BJ (cell line): ENCODE measurements at places on chromosomes 3 and 15. TPM values are rescaled to one million over a fixed set of nuclear protein-coding genes. Genes with fewer than 3 reads are reported as not detected.

FANCD2OS gene
- not detected in 2 replicates for polyA plus RNA-seq

SH2D7 gene
- polyA plus RNA-seq, result not detected in 2 replicates

KLHL40 gene
- not detected in 2 replicates for polyA plus RNA-seq

DNAH12 gene
- 0.01 TPM in 1 of 2 replicates, not detected in the other for polyA plus RNA-seq

ECE2 gene
- polyA plus RNA-seq, result not detected in 2 replicates

IL16 gene
- polyA plus RNA-seq, result 0.01 and 0.06 TPM in 2 replicates

FBXW12 gene
- polyA plus RNA-seq, result not detected in 2 replicates

TMEM108 gene
- polyA plus RNA-seq, result 0.06 TPM in 1 of 2 replicates, not detected in the other

ASB14 gene
- polyA plus RNA-seq, result not detected in 2 replicates

TARS3 gene
- polyA plus RNA-seq, result 3.1 and 4.6 TPM in 2 replicates

UBE3A gene
- polyA plus RNA-seq, result 23.5 and 36.2 TPM in 2 replicates

MRAS gene
- polyA plus RNA-seq, result 90.2 and 99.8 TPM in 2 replicates

PLSCR4 gene
- polyA plus RNA-seq, result 28.4 and 31.7 TPM in 2 replicates

THSD4 gene
- polyA plus RNA-seq, result 13.4 and 18.8 TPM in 2 replicates

ROPN1 gene
- polyA plus RNA-seq, result not detected in 2 replicates

NLGN1 gene
- polyA plus RNA-seq, result 15.5 and 18.3 TPM in 2 replicates
